ENCODE measurements at places on chromosomes 3 and 15.

DNA sequence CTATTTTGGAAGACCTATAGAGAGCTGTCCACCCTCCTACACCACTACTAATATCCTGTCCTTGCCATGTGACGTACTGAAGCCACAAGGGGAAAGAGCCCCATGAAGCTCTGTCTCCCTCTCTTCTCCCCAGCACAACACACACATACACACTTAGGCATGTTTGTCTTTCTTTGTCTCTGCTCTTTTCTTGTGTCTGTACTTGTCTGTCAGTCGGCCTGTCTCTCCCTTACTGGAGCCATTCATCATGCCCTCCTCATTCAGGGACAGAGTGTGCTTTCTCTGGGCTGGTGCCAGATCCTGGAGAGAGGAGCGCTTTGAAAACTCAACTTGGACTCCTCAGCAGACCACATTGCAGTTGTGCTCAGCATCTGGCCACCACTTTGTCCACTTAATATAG lies 47.6 kb downstream of the PSMD6 start:
- no peak for DNase-seq

DNA sequence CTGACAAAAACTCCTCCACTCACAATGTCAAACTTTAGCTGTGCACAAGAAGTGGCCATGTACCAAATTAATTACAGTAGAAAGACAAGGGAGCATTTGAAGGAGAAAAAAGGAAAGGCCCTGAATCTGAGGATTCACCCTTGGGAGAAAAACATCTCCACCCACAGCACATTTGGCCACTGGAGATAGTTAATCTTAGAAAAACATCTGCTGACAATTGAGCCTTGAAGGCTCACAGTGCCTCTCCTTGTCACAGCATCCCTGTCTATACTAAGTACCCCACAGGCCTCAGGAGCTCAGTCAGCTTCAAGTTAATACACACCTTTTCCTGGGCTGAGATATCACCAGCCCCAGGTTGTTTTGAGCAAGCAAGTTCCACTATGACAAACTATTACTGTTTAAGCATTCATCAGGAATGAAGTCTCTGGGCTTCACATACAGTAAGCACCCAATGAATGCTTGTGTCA lies 78.1 kb upstream of the SETMAR start:
- DNase-seq: no peak

- DNase-seq: no peak
Observed at GRCh38 chr3:108475220-108475782, 35.1 kb downstream of the MYH15 start.

GRCh38 chr3:179829401-179829800 lies 176.6 kb downstream of the USP13 start:
- no peak for DNase-seq

DNA sequence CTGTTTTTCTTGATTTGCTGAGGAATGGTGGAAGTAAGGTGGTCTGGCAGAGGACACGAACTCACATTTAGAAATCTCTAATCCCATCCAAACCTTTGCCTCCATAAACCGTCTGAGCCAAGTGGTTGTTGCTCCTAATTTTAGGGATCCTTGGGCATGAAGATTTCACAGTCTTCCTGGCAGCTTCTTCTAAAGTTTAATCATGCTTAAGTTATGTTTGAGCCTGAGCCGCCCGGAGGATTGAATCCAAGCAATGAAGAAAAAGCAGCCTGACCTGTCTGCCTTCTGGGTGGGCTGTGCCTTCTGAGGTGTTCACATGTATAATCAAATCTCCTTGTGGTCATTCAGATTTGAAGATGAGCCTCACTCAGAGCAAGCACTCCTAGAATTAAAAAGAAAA lies 249.0 kb downstream of the CD47 start:
- no peak for DNase-seq

- DNase-seq: no peak
Observed at GRCh38 chr3:11498646-11499045, 145.1 kb downstream of the VGLL4 start.

DNA sequence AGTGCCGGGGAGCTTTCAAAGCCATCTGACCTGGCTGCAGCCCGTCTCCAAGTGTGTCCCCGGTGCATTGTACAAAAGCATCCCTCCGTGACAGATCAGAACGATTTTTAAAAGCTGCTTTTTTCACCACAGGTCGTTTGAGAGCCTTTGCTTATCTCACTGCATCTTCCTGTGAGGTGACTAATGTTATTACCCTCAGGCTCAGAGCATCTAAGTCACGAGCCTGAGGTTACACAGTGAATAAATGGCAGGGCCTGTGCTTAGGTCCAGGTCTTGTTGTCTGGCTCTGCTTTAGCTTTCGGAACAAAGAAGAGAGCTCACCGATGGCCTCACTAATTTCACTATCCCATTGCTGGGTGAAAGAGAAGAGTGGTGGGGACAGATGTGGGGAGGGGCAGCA lies 83.3 kb downstream of the SEC22A start:
- no peak for DNase-seq

DNA sequence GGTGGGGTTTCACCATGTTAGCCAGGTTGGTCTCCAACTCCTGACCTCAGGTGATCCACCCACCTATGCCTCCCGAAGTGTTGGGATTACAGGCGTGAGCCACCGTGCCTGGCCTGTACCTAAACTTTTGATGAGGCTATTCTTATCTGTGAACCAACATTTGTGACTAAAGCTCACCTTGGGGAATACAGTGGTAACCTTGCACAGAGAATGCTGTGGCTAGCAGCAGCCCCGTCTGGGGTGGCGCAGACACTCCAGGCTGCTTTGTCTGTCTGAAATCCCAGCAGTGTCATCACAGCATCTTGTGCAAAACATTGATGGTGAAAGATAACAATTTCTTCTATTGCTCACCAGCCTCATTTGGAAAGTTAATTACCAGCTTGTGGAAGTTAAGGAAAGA lies 58.9 kb downstream of the CMTM8 start:
- peak; percentile 20 for DNase-seq
